ENCODE measurements at places on chromosomes 2 and 18.

- no peak for DNase-seq
Observed at GRCh38 chr2:106864051-106864450, 21.9 kb downstream of the ST6GAL2 start.

DNA sequence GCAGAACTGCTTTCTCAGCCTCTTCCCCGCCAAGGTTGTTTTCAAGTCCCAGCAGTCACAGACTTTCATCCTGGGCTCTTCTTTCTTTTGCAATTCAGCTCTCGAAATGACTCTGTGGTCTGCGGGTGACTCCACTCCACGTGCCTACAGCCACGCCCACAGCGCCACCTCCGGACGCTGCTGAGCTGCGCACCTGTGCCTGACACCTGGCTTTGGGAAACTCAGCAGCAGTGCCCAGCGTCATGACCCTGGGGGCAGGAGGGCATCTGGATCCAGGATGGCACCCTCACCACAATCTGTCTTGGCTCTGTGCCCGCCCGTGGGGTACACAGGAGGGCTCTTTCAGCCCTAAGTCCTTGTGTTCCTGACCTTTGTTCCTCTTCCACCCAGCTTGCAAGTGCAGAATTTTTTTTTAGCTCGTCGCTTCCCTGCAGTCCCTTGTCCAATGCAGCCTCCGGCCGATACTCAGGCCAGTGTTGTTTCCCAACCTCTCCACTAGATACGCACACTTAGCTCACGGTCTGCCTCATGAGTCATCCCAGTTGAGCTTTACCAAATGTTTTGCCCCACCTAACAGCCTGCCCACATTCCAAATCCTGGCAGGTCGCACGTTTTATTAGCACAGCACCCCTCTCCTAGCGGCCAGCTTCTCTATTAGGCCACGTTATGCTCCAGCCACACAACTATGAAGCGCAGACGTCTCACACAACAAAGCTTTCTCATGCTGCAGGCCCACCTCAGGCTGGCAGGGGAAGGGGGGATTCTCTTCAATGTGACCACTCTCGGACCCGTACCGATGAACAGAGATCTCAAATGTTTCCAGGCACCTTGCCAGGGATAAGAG, 6.5 kb upstream of the CAPN10 start:
- no peak for DNase-seq

DNA sequence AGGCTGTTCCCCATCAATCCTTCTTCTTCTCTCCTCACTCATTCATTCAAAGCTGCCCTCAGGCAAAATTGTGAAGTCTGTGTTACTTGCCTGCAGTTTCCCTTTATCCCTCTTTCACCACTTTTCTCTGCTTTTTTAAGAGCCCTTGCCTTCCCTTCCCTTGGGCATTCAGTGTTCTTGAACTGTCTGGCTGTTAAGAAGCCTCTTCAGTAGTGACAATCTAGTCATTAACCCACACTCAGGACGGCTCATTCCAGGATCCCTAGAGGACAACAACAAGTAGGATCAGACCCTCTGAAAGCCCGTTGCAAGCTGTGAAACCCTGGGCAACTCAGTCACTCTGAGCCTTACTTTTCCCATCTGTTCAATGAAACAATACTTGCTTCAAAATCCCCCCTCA, 615.7 kb downstream of the EPHA4 start:
- no peak for DNase-seq

DNA sequence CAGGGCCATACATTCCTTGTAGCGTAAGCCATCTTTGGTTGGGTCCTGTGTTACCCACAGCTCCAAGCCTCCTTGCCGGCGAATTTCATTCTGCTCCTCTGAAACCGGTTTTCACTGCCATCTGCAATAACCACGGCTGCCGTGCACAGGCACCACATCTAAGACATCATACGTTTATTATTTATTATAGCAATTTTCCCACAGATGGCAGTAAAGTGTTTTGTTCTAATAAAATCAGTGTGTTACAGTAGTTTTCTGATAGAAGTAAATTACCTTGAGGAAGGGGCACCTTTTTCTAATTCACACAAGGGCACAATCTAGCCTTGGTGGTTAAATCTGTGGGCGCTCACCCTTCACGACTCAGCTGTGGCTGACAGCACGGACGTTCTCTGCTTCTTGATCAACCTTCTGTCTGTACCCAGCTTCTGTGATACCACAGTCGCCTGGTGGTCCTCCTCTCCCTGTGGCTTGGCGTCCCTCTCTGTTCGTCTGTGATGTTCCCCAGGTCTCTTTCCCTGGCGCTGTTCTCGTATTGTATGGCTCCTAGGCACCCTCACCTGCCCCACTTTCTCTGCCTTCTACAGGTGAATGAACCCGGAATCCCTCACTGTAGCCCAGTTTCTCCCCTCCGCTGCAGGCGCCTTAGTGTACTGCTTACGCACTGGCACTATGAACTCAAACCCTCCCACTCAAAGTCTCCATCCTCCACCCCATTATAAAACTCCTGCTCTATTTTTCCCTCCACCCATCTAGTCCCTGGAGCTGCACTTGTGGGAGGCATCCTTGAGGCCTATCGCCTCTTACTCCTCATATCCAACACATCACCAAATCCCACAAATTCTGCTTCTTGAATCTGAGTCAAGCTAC, 236.8 kb downstream of the DYSF start:
- DNase-seq, result no peak

- DNase-seq, result no peak
Observed at GRCh38 chr18:62368100-62368499, 43.0 kb downstream of the TNFRSF11A start.

DNA sequence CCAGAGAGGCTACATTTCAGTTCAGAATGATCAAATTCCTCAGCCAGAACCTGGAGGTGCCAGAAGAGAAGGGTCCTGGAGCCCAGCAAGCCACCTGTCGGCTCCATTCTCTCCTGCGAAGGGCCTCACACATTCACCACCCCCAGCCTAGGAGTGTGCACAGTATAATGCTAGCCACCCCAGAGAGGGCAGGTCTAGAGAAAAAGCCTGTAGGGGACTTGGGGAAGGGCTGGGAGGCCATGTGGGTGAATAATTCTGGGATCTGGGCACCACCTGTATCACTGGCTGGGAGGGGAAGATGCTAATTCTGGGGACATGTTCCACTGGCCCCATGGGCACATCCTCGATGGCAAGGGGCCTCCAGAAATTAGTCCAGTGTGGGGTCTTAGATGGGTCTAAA, 127.6 kb upstream of the HNMT start:
- no peak for DNase-seq

DNA sequence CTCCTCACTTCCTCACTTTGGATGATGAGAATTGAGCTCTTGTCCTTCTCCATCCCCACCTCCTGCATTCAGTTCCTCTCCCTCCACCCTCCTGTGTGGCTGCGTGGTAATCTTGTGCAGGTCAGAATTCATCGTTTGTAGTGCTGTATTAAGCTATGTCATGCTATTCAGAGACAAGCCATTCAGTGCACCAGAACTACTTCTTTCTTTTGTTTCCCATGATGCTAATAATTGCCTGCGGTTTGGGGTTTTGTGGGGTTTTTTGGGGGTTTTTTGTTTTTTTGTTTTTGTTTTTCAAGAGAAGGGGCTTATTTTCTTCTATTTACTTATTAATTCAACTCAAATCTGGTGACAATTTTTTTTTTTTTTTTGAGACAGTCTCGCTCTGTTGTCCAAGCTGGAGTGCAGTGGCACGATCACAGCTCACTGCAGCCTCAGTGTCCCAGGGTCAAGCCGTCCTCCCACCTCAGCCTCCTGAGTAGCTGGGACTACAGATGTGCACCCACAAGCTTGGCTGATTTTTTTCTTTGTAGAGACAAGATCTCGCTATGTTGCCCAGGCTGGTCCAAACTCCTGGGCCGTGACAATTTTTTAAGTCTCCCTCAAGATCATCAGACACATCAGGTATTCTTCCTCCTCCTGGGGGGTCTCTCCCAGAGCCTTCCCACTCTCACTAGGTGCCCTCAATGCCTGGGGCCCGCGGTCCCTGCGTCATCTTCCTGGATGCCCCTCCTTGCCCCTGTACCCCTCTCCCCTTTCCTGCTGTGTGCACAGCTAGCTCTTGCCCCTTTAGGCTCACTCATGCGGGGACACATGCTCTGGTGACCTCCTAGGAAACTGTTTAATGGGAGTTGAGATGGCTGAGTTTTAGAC, 37.8 kb downstream of the MAL start:
- no peak for DNase-seq

DNA sequence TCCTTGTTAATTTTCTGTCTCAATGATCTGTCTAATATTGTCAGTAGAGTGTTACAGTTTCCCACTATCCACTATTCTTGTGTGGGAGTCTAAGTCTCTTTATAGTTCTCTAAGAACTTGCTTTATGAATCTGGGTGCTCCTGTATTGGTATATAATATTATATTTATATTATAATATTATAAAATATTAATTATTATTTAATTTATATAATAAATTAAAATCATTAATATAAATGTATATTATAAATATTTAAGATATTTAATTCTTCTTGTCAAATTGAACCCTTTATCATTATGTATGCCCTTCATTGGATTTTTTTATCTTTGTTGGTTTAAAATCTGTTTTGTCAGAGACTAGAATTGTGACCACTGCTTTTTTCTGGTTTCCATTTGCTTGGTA, 1950.2 kb upstream of the LRRTM1 start:
- DNase-seq, result no peak

- DNase-seq, result no peak
Observed at GRCh38 chr2:60963190-60963589, 54.3 kb upstream of the PEX13 start.

- DNase-seq, result no peak
Observed at GRCh38 chr2:156590085-156590739, 154.0 kb downstream of the GPD2 start.

GRCh38 chr18:25423267-25423666, 71.3 kb upstream of the ZNF521 start:
- no peak for DNase-seq

DNA sequence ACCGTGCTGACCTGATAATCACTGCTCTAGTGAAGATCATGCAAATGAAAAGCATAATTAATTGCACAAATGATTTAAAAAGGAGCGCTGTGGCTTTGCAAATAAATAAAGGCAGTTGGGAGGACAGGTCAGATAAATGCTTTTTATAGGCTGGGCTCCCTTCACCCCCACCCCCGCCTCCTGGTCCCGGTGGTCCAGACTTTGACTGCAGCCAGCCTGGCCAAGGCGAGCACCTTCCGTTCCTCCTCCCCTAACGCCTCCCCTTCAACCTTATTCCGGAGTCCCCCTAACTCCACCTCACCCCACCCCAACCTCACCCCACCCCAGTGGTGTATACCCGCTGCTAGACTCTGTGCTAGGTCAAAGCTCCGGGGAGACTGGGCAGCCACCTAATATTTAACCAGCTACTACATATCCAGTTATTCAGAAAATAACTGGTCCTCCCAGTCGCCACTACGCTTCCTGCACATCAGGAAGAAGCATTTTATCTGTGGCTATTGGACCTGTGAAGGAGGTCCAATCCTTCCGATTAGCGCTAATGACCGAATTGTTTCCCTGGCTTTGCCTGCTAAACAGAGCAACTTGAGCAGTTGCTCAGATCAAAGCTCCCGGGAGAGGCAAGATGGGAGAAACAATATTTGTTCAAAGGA, 3.7 kb upstream of the SP9 start:
- DNase-seq, result no peak

- DNase-seq, result no peak
Observed at GRCh38 chr2:60221098-60221497, 332.4 kb downstream of the BCL11A start.

DNA sequence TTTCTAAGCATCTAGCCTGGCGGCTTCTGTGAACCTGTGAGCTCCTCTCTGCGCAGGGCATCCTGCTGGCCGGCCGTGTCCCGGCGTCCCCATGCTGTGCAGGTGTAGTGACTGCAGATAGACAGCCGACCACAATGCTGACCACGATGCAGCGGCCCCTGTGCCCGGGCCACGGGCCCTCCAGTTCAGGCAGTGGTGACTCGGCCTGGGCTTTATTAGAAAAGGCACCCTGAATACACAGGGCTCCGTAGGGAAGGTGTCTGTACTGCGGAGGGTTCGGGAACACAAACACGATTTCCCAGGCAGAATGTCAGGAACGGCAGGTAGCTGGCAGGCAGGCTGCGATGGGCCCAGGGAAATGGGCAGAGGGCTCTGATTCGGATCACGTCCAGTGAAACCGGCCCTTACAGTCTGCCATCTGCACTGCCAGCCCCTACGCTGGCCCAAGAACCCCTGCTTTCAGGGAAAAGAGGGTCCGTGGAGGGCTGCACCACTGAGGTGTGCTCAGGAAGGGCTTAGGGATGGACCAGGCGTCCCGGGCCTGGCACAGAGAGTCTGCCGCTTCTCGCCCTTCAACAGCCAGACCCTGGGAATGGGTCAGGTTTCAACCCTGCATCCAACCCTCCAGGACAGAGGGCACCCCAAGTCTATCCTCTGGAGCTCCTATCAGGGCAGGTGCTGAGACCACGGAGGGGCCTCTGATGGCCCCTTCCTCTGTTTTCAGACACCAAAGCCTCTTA, 196.5 kb downstream of the HDAC4 start:
- DNase-seq, result no peak

DNA sequence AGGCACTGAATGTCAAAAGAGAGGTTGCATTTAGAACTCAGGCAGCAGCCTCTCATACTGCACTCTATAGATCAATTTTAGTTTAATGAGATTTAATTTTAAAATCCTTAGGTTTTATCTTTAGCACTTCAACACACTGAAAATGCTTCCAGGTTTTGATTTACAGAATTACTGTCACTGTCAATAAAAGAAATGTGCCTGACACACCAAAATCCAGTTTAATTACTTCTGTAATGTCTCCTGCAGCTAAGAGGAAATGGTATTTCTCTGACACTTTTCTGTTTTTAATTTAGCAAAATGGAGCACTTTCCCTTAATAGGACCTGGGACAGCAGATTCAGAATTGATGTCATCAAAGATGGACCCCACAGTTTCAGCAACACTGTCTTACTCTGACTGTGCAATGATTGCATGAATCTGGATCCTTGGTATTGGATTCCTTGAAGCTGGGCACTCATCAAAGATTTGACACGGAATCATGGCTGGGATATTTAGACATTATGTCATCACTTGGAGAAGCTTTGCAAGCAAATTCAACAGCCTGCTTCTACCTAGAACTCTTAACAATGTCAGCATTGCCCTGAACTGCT, 576.5 kb downstream of the NRXN1 start:
- DNase-seq, result no peak

- no peak for DNase-seq
Observed at GRCh38 chr18:65761636-65762295, 11.0 kb downstream of the CDH7 start.

DNA sequence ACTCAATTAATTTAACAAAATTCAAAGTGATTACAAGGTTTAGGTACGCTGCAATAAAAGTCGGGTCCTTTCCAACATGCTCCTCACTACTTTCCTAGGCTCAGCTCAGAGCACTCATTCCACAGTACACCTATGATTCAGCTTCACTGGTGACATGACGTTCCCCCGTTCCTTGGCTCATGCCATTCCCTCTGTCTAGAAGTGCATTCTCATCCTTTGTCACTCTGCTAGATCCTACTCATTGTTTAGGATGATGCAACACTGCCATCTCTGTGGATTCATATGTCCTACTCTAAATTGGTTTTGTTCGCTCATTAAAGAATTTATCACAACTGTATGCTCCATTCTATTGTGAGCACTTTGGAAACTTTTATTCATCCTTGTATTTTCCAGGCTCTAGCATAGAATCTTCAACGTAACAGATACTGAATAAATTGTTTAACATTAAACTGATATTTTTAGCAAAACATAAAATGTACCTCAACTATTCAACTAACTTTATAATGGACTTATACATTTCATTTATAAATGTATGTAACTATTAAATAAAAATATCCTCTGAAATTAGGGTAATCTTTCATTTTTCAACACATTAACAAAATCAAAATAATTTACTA, 78.6 kb downstream of the FAM228A start:
- DNase-seq, result no peak

GRCh38 chr2:239523954-239524330, 123.1 kb upstream of the HDAC4 start:
- no peak for DNase-seq

Measured in left lung (tissue), 14 donors.